ENCODE measurements at places on chromosomes 5 and 9. TPM values are rescaled to one million over a fixed set of nuclear protein-coding genes. Genes with fewer than 3 reads are reported as not detected.

- no peak for DNase-seq
These were observed 40.0 kb downstream of the KLHL3 start for GRCh38 chr5:137695651-137696428.

DNA sequence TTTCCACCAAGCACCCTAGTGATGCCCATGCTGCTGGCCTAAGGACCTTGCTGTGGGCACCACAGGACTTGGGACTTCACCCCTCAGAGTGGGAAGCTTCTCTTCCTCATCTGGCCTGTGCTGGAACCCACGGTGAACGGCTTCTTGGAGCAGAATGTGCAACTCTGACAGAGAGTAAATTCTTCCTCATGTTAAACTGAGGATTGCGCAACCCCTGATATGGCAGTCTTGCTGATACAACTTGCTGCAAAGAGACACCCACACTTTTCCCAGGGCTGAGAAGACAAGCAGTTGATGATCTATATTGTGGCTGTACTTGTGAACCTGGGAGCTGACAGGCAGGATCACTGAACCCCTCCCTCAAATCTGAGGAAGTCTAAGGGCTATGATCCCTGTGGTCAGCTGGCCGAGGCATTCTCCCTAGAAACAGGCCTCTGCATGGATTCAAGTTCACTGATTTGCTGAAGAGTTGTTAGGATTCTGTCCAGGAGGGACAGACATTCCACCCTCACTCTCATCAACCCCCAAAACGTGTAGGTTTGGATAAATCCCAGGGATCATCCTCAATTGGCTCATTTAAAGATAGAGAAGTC lies 307.2 kb downstream of the MTRR start:
- no peak for DNase-seq

IL4 gene
- not detected for total RNA-seq

TSC1 gene
- 59.5 TPM for total RNA-seq

All from endodermal cell (in vitro differentiated cells).